T-helper 2 cell treated with Interferon-gamma antibody and Interleukin-4, amounts not matched to agents 100 ng/mL and 5 ng/mL, for 36 hours (primary cell): ENCODE measurements at places on chromosomes 16 and 17. TPM values are rescaled to one million over a fixed set of nuclear protein-coding genes. Genes with fewer than 3 reads are reported as not detected.

Gene KRT32
- not detected in 2 replicates for total RNA-seq

Gene TMEM100
- not detected in 2 replicates for total RNA-seq

Gene C17orf107
- total RNA-seq, result 0.20 and 0.27 TPM in 2 replicates

Gene CCR7
- 111 and 113 TPM in 2 replicates for total RNA-seq

Gene CCL4
- total RNA-seq, result 7.5 and 8.0 TPM in 2 replicates

Gene MRPL27
- 75.6 and 81.1 TPM in 2 replicates for total RNA-seq

Gene DNASE1L2
- 2.6 and 2.8 TPM in 2 replicates for total RNA-seq

Gene HSF5
- 1.2 TPM in 2 replicates for total RNA-seq

Gene RDM1
- 7.2 and 7.5 TPM in 2 replicates for total RNA-seq

Gene ZNF778
- total RNA-seq, result 6.2 and 9.0 TPM in 2 replicates

Gene OTOP3
- not detected in 2 replicates for total RNA-seq

Gene MEFV
- 0.09 and 0.25 TPM in 2 replicates for total RNA-seq

Gene CFAP97D1
- total RNA-seq, result not detected in 2 replicates

Gene KRT33B
- not detected in 2 replicates for total RNA-seq

Gene CRHR1
- total RNA-seq, result not detected in 2 replicates

Gene HLF
- total RNA-seq, result 0.91 and 1.5 TPM in 2 replicates

Gene PRCD
- total RNA-seq, result not detected in 2 replicates

Gene KRT40
- total RNA-seq, result not detected in 2 replicates

Gene FBXW10
- not detected in 2 replicates for total RNA-seq

Gene ACACA
- 59.1 and 62.5 TPM in 2 replicates for total RNA-seq

Gene AIPL1
- total RNA-seq, result not detected in 2 replicates

Gene SLC2A4
- total RNA-seq, result 0.07 TPM in 1 of 2 replicates, not detected in the other

Gene ZG16B
- 6.5 and 8.0 TPM in 2 replicates for total RNA-seq

Gene DNAI2
- 0.36 and 0.50 TPM in 2 replicates for total RNA-seq

Gene KRTAP9-4
- total RNA-seq, result not detected in 2 replicates

Gene RILP
- 4.9 and 5.2 TPM in 2 replicates for total RNA-seq

Gene PPL
- total RNA-seq, result not detected in 2 replicates
